ENCODE measurements at places on chromosomes 2 and 18.

DNA sequence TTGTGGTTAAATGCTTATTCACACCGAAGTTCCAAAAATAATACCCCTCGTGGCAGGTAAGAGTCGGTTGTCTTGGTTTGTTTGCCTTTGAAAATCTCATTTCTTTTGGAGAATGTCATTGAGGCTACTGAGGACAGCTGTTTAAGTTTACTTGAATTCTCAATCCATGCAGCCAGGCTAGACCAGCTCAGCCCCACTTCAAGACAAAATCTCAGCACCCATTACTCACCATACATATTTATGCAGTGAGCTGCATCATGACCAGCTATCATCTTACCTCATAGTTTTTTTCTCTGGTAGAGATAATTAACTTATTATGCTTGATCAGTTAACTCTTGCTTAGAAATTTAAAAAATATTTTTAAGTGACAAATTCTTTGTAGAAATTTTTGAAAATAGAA, 115.9 kb downstream of the HAUS1 start:
- ATAC-seq = no peak
- peaks cover 51% of the 10 kb centered on the region for H3K4me1 ChIP-seq
- no peak overlapping the region for H3K27ac ChIP-seq
- no peaks in the 10 kb centered on the region for H3K27me3 ChIP-seq

DNA sequence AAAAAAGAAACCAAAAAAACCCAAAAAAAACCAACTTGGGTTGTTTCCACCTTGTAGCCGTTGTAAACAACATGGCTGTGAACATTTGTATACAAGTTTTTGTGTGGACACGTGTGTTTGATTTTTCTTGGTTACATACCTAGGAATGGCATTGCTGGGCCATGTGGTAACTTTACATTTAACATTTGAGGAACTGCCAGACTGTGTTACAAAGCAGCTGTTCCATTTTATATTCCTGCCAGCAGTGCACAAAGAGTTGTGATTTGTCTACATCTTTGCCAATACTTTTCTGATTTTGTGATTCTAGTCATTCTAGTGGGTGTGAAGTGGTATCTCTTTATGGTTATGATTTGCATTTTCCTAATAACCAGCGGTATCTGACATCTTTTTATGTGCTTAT, 22.5 kb downstream of the LPIN1 start:
- H3K27me3 ChIP-seq = no peaks in the 10 kb centered on the region
- H3K4me3 ChIP-seq = no peak overlapping the region
- peak overlapping the region; percentile 89 for H3K27ac ChIP-seq
- H3K4me1 ChIP-seq = peaks cover 26% of the 10 kb centered on the region
- no peak for ATAC-seq

GRCh38 chr2:68693951-68694350, 40.7 kb upstream of the ARHGAP25 start:
- no peak overlapping the region for H3K27ac ChIP-seq
- H3K4me3 ChIP-seq = no peak overlapping the region
- no peak for ATAC-seq
- no peaks in the 10 kb centered on the region for H3K36me3 ChIP-seq

DNA sequence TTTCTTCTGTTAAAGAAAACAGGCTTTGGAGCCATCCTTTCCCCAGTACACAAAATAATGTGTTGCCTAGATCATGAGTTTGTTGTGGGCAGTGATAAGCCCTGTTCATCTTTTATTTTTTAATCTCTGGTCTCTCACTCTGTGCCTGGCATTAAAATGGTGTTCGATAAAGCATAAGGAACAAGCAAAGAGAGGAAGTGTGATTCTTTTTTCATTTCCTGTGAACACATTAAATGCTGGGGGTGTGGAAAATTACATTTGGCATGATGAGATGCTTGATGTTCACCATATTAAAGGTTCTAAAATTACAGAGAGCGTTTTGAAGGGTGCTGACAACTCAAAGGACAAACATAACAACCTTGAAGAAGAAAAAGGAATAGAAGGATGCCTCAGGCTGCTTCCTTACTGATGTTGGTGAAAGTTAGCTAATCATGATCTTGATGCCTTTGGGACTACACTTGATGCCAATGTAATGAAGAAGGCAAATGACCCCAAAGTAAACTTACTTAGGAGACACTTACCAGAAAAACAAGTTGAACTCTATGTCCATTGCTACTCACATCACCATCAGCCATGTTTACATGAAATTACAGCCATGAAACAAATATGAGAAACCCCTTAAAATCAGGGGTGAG, 33.0 kb downstream of the TMEFF2 start:
- H3K27ac ChIP-seq = no peak overlapping the region
- H3K27me3 ChIP-seq = peaks cover 17% of the 10 kb centered on the region
- peaks cover 6% of the 10 kb centered on the region for H3K4me1 ChIP-seq
- H3K36me3 ChIP-seq = no peaks in the 10 kb centered on the region
- no peak overlapping the region for H3K4me3 ChIP-seq

DNA sequence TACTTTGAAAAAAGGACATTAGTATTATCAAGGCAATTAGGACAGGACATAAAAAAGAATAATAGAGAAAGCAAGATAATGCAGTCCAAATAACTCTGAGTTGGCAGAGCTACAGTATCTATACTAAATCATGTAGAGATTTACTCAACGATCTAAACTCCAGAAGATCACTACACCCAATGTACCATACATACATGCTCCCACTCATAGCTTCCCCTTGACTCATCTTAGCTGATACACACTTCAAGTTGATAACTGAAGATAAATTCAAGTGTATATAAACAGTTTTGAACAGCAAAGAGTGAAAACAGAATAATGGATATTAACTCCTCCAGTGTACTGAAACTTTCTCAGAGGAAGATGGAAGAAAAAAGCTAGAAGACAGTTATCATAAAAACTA, 78.5 kb downstream of the SESTD1 start:
- H3K27me3 ChIP-seq = peaks cover 3% of the 10 kb centered on the region
- no peak overlapping the region for H3K27ac ChIP-seq
- H3K4me3 ChIP-seq = no peak overlapping the region
- no peak for ATAC-seq
- H3K4me1 ChIP-seq = no peaks in the 10 kb centered on the region
- H3K36me3 ChIP-seq = no peaks in the 10 kb centered on the region

- H3K4me3 ChIP-seq = no peak overlapping the region
- H3K36me3 ChIP-seq = no peaks in the 10 kb centered on the region
- no peaks in the 10 kb centered on the region for H3K4me1 ChIP-seq
- H3K27me3 ChIP-seq = peaks cover 9% of the 10 kb centered on the region
- H3K27ac ChIP-seq = no peak overlapping the region
- peak; percentile 31 for ATAC-seq
These were observed 41.4 kb downstream of the STEAP3 start for GRCh38 chr2:119264781-119265692.

DNA sequence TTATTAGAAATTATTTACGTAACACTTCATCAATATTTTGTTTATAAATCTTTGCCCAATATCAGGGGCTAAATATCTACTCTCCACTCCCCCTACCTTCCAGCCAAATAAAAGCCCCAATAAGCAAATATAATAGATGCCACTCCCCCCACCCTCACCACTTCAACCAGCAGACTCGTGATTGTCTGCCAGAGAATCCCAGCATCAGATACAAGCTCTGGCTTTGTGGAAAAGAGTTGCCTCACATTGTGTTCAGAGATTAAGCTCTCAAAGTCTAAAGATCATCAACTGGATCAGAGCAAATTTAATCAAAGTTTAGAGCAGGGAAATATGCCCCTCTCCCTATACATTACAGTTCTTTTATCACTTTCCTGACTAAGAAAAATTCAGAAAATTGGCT, 39.5 kb downstream of the AOX1 start:
- no peak for ATAC-seq
- H3K4me3 ChIP-seq = no peak overlapping the region
- H3K27ac ChIP-seq = no peak overlapping the region
- peaks cover 16% of the 10 kb centered on the region for H3K27me3 ChIP-seq
- no peaks in the 10 kb centered on the region for H3K4me1 ChIP-seq

- H3K36me3 ChIP-seq = no peaks in the 10 kb centered on the region
- H3K4me1 ChIP-seq = peaks cover 23% of the 10 kb centered on the region
- H3K4me3 ChIP-seq = peak overlapping the region; percentile 38
- peak overlapping the region; percentile 79 for H3K27ac ChIP-seq
- no peak for ATAC-seq
These were observed 12.5 kb upstream of the SLC40A1 start for GRCh38 chr2:189593115-189593514.

- H3K4me1 ChIP-seq = no peaks in the 10 kb centered on the region
- no peak overlapping the region for H3K4me3 ChIP-seq
- no peaks in the 10 kb centered on the region for H3K36me3 ChIP-seq
- no peak overlapping the region for H3K27ac ChIP-seq
- no peaks in the 10 kb centered on the region for H3K27me3 ChIP-seq
These were observed 4.2 kb upstream of the ALPP start for GRCh38 chr2:232374356-232374755.

DNA sequence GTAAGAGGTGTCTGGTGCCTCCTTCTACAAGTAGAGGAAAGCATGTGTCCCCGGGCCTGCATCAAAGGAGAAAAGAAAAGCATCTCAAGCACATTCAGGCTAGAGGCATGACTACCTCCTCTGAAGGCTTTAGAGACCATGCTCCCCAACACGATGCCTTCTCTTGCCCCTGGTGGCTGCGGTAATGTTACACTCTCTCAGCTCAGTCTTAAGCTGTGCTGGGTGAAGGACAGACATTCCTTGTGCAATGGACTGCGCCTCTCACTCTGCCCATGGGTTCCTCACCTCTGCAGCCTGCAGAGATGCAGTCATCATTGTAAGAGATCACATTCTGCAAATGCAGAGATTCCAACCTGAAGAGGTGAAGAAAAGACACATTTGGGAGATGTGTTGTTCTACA, 148.2 kb upstream of the HNRNPA3 start:
- no peaks in the 10 kb centered on the region for H3K36me3 ChIP-seq
- no peak overlapping the region for H3K27ac ChIP-seq
- no peak overlapping the region for H3K4me3 ChIP-seq
- H3K27me3 ChIP-seq = peaks cover 15% of the 10 kb centered on the region
- no peaks in the 10 kb centered on the region for H3K4me1 ChIP-seq

- no peak overlapping the region for H3K27ac ChIP-seq
- ATAC-seq = peak; percentile 43
- peaks cover 13% of the 10 kb centered on the region for H3K4me1 ChIP-seq
These were observed 2.7 kb upstream of the SLC66A2 start for GRCh38 chr18:79953971-79954651.

DNA sequence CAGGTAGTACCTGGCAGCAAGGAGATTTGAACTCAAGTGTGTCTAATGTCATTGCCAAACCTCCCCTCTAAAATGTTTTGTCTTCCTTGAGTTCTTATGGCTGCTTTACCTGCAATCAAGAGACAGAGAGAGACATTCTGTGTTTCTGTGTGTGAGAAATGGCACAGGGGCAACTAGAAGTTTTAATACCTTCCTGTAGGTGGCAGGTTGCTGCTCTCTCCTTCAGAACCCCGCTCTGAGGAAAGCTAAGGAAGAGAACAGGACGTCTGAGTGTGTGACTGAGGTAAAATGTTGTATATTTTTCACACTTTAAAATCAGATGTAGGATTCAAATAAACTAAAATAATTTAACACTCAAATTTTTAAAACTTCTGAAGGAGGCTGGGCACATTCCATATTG, 19.2 kb downstream of the DTNA start:
- no peaks in the 10 kb centered on the region for H3K36me3 ChIP-seq
- no peak overlapping the region for H3K27ac ChIP-seq
- peaks cover 6% of the 10 kb centered on the region for H3K27me3 ChIP-seq
- H3K4me1 ChIP-seq = no peaks in the 10 kb centered on the region

DNA sequence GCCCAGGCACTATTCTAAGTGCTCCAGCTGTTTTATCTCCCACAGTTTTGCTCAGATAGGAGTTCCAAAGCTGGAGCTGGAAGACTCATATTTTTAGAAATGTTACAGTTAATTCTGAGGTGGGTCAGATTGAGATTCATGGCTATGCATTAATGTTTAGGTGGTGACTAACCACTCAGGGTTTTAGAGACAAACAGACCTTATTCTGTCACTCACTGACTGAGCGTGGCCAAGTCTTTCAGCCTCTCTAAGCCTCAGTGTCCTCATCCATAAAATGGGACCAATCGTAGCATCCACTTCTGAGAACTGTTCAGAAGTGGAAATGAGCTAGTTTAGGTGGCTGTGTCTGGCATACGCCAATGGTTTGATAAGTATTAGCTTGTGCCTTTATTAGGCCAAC, 4.3 kb upstream of the CASP8 start:
- ATAC-seq = no peak
- peak overlapping the region; percentile 99 for H3K27ac ChIP-seq
- H3K36me3 ChIP-seq = peaks cover 65% of the 10 kb centered on the region
- peaks cover 51% of the 10 kb centered on the region for H3K4me1 ChIP-seq
- no peaks in the 10 kb centered on the region for H3K27me3 ChIP-seq

All from activated T-helper 17 cell treated with anti-CD3 and anti-CD28 coated beads, Interleukin-2, amount 50 U/mL, for 72 hours (primary cell).